ENCODE measurements at places on chromosomes 2 and 18.
A peak's percentile ranks its signal among the peaks of the same experiment; 100 is the strongest.

- no peak for DNase-seq
Observed at GRCh38 chr2:52532956-52533355, 1234.6 kb upstream of the CHAC2 start.

- DNase-seq, result no peak
Observed at GRCh38 chr18:10351858-10352257, 102.6 kb upstream of the APCDD1 start.

GRCh38 chr2:237863689-237864443 is 4.4 kb downstream of the RAMP1 start:
- no peak for DNase-seq

DNA sequence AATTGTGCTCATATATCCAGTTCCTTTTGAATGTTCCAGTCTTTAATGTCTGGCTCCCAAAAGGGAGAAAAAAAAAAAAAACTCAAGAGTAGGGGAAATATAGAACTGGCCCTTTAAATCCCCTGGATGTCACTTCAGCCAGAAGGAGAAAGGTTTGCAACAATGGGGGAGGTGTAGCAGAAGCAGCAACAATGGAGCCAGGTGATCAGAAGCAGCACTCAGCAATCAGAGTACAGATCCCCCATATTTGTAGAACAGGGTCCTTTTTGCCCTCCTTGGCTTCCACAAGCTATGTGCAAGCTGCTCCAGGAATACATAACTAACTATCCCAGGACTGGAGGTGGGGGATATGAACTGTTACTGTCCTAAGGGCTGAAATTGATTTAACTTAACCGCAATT is 25.8 kb upstream of the ZNF397 start:
- DNase-seq, result no peak

- DNase-seq, result no peak
Observed at GRCh38 chr2:122174061-122174460, 418.6 kb downstream of the TSN start.

DNA sequence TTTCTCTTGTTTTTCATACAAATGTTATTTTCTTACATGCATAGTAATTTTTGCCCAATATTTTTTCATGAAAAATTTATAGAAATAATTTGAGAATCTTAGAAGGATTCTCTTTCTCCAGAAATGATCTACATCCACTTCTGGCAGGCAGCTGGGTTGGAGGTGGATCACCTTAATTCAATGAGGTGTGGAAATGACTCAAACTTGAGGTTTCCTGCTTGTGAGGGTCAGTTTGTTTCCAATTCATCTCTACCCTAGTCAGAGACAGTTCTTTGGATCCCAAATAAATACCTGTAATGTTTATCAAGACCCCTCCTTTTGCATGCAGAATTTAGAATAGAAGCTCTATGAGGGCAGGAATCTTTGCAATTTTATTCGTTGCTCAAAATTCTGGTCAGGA is 35.0 kb upstream of the DYNAP start:
- DNase-seq, result no peak

DNA sequence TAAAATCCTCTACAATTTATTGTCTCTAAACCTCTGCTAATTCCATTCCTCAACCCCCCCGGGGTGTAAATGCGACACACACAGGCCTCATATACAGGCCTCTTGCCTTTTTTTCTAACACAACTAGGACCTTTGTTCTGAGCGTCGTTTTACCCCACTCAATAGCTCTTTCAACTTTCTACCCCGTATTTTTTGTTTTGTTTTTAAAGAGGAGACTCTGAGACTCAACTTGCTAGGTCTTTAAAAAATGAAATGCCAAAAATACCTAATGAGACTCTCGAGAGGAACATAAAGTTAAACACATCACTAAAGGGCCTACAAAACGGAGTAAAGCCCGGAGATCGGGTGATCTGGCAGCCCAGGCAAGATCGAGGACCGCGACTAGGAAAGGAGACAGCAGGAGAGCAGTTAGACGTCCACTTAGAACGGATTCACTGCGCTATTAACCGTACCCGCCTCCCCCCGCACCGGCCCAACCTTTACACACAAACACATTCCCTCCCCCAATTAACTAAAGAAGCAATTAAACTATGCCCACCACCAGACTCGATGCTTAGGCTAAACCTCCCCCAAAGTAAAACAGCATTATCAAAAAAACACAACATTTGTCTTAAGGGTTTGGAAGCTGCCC is 1.7 kb downstream of the TRIP12 start:
- DNase-seq, result peak; percentile 14

GRCh38 chr2:178223806-178224205 is 29.5 kb downstream of the OSBPL6 start:
- no peak for DNase-seq

GRCh38 chr2:20180676-20181648 is 44.0 kb downstream of the SDC1 start:
- DNase-seq, result no peak

DNA sequence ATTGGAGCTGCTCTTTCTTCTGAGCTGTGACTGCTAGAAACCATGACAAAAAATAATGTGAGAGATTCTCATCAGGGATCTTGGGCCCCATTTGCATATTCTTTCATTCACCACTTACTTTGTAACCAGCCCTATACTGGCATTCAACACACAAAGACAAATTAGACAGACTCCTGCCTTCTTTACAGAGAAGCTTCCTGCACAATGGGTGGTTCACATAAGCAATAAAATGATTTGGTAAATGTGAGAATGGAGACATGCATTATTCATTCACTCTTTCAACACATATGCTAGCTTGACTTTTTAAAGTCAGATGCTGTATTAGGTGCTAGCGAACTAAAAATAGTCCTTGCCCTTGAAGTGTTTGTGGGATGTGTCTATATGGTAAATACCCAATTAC is 174.4 kb downstream of the NCKAP5 start:
- no peak for DNase-seq

DNA sequence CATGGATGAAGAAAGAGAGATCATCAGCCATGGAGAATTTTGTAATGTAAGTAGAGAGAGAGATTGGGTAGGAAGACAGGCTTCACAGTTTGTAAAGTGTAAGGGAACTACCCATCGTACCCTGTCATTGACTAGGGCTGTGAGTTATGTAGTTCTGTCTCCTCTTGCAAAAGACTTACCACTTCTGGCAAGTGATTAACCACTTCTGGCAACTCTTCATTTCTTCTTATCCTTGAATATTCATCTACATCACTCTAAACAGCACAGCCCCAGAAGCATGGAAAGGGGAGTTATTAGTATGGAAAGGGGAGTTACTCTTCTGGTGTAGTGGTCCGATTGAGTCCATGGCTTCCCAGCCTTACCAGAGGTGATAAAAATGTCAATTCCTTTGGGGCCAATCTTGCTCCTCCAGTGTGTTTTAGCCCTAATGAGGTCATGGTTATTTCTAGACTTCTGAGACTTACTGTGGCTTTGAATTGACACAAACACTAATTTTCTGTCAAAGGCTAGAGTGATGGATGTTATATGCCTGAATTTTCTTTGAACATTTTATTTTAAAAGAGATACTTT is 52.0 kb downstream of the STAT1 start:
- no peak for DNase-seq

- DNase-seq, result no peak
Observed at GRCh38 chr2:46187112-46187618, 110.0 kb upstream of the EPAS1 start.

GRCh38 chr2:135615404-135615803 is 84.1 kb downstream of the R3HDM1 start:
- DNase-seq, result no peak

DNA sequence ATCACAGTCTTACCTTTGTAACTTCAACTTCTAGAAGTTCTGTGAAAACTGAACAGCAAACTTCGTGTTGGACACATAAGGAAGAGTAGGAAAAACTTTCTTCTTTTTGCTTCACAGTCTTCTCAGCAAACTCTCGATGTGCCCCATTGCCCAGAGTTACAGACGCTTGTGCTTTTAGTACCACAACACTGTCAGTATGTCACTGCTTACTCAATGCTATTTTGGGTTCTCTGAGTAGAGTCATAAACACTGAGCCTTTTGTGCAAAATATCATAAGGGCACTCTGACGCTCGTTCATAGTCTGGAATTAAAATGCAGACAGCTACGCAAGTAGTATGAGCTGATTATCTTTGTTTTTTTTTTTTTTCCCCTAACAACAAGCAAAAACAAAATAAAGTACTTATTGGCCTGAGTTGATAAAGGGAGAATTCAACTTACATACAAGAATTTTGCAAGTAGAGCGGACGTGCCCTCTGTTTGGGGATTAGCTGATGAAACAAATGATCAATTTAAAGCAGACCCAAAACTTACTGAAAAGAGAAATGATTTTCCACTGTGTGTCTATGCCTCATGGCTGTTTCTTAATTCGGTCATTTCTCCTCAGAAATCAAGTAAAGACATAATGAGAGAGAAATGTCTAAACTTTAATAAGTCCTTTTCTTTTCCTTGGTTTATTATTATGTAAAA is at the start of gene CDH19:
TSS of gene CDH19 (minus strand) at position 150 of the 687 bp plus-strand sequence. CDS start 31,886 bp downstream, outside the sequence.
- DNase-seq, result no peak

DNA sequence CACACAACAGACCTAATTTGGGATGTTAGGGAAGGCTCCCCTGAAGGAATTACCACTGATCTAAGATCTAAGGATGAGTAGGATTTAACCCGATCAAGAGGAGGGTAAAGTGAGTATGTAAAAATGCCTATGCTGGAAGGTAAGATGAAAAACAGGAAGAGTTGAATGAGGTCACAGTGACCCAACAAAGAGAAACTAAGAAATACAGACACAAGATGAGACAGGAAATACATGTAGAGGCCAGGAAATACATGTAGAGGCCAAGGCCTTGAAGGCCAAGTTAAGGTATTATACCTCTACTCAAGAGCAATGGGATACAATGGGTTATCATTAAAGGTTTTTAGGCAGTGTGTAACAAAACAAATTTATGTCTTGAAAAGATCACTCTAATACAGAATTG is 131.6 kb upstream of the TANK start:
- DNase-seq, result no peak

- no peak for DNase-seq
Observed at GRCh38 chr2:64328756-64329155, 125.2 kb upstream of the LGALSL start.

DNA sequence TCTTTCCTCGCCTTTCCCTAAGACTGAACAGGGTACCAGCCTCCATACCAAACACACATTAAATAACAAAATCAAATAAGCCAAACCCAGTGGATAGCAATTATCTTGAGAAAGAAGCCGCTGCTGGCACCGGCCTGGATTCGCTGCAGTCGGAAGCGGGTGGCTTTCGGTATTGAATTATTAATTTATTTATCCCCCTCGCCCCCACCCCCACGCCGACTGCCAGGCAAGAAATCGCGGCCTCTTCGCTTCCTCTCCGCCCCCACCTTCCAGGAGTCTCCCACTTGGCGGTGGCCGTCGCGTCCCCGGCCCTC is 370 bp upstream of the ZNF804A start:
- DNase-seq, result no peak

DNA sequence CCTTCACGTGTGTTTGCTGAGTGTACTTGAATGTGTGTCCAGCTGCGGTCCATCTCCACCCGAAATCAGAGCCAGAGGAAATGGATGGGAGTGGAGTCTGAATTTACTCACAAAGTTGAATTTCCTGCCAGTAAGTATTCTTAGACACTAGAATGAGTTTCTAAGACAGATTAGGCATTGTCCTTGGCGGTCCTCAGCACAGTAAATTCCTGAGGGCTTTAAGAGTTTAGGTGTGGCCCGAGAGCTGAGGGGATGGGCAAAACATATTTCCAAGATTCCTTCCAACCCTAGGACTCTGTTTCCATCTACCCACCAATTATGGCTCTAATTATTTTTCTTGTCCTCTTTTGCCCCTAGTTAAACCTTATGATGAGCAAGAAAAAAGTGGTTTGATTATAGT is 90.3 kb upstream of the PHLPP1 start:
- no peak for DNase-seq

GRCh38 chr18:33146014-33146413 is 294.5 kb downstream of the CCDC178 start:
- no peak for DNase-seq

- DNase-seq, result no peak
Observed at GRCh38 chr2:136375017-136375901, 257.3 kb upstream of the CXCR4 start.

DNA sequence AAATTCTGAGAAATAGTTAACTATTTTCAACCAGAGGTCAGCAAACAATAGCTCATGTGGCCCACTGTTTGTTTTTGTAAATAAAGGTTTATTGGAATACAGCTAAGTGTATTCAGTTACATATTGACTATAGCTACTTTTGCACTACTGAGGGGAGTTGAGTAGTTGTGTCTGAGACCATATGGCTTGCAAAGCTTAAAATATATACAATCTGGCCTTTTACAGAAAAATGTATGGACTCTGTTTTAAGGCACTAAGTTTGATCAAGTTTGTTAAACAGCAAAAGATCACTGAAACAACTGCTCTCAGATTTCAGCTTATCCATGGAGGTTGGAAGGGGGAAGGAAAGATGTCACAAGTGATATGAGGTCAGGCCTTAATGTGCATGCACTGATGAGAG is 667.1 kb downstream of the CNTNAP5 start:
- DNase-seq, result no peak

- no peak for DNase-seq
Observed at GRCh38 chr2:38440655-38441054, 63.6 kb upstream of the ATL2 start.

DNA sequence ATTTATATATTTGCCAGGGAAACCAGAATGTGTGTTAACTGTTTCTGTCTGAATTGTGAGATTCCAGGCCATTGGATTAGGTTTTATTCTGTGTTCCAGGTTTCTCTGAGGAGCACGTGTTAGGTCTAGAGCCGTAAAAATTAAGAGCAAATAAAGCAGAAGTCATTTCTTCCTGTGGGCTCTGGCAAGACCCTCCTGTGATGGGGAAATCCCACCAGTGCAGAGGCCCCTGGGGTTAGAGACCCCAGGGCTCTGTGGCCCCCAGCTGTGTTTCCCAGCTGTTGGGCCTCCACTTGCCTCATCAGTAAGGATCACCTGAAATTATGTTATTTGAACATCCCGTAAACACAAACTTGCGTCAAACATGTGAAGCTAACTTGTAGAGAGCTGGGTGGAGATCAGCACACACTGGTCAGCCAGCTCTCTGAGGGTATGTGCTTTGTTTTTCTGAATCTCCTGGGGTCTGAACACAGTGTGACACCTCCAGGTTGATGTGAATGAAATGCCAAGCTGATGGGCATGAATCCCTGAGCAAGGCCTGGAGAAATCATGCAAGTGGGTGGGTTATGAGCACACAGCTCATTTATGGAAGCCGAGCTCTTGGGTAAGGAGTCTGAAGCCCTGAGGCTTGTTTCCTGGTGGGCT is 50.3 kb downstream of the HK2 start:
- DNase-seq, result no peak

DNA sequence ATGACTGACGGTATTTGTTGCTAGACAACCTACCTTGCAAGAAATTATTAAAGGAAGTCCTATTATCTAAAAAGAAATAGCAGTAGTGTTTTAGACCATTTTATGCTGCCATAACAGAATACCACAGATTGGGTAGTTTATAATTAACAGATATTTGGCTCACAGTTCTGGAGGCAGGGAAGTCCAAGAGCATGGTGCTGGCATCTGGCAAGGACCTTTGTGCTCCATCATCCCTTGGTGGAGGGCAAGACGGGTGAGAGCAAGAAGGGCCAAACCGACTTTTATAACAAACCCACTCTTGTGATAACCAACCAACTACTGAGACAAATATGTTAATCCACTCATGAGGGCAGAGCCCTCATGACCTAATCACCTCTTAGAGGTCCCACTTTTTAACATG is 91.2 kb downstream of the DYNC1I2 start:
- no peak for DNase-seq

GRCh38 chr18:74534981-74535649 is 815 bp downstream of the CNDP1 start:
- DNase-seq, result no peak

GRCh38 chr2:95357717-95358280 is 44.7 kb upstream of the FAHD2A start:
- DNase-seq, result no peak

GRCh38 chr18:7789856-7790552 is 222.9 kb downstream of the PTPRM start:
- DNase-seq, result no peak

Measured in activated CD4-positive, alpha-beta T cell treated with anti-CD3 and anti-CD28 coated beads for 1 hour (primary cell).